Activated naive CD8-positive, alpha-beta T cell treated with anti-CD3 and anti-CD28 coated beads for 36 hours (primary cell): ENCODE measurements at places on chromosomes 2 and 18.

DNA sequence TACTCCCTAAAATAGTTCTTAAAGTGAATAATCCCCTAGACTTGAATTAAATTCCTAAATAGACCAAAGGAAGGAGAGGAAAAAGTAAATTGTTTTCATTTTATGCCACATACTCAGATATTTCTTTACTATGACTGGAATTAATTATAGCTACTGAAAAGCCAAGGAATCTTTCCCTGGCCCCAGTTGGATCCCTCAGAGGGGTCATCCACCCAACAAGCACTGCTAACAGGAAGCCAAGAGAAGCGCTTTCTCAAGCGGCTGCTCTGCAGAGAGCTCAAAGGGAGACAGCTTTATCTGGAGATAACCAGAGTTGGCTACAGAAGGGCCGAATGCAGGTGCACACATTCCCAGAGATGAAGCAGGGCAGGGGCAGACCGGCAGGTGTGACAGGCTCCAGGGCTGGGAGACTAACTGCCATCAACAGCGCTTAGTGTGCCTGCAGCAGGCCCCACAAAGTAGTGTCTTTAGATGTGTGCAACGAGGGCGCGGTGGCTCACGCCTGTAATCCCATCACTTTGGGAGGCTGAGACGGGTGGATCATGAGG lies 51.1 kb downstream of the POLR1A start:
- no peak for DNase-seq

- no peak for DNase-seq
These were observed 159.3 kb downstream of the CYRIA start for GRCh38 chr2:16506366-16506765.

- no peak for DNase-seq
These were observed 157.4 kb upstream of the RGPD4 start for GRCh38 chr2:107669335-107669734.

DNA sequence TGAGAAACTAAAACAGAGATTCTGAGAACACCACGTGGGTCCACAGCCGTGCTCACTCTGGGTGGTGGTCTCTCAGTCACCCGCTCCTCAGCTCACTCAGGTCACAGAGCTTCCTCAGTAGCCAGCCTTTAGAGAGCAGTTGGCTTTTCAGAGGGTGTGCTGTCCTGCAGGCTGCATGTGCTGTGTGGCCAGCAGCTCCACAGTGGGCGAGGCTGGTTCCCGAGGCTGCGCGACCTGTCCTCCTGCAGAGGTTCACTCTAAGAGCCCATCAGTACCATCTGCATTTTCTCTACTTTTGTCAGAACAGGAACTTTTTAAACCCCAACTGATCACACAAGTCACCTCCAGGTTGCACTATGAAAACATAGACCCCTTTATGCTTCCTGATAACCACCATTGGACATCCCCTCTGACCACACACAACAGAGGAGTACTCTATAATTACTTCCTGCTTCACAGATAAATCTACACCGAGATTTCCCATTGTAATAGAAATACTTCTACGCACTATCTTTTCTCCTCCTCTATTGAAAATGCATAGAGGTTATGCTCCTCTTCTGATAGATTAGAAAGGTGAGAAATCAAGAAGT lies 93.1 kb downstream of the GYPC start:
- no peak for DNase-seq

DNA sequence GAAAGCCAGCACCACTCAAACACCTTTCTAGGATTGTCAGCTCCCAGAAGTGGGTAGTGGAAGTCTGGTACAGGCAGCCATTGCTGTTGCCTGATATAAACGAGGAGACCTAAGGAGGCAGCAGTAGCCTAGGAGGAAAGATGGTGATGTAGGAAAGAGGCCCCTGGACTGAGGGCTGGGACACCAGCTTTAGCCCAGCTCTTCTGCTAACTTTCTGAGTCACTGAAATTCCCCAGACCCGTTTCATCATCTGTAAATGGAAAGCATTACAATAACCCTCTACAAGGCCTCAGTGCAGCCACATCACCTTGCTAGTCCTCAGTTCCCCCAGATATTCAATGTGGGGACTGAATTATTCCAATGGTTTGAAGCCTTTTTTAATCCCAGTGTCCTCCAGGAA lies 336.5 kb downstream of the TNS1 start:
- DNase-seq = peak; percentile 26

- DNase-seq = no peak
These were observed 13.5 kb upstream of the TWSG1 start for GRCh38 chr18:9321017-9321452.

DNA sequence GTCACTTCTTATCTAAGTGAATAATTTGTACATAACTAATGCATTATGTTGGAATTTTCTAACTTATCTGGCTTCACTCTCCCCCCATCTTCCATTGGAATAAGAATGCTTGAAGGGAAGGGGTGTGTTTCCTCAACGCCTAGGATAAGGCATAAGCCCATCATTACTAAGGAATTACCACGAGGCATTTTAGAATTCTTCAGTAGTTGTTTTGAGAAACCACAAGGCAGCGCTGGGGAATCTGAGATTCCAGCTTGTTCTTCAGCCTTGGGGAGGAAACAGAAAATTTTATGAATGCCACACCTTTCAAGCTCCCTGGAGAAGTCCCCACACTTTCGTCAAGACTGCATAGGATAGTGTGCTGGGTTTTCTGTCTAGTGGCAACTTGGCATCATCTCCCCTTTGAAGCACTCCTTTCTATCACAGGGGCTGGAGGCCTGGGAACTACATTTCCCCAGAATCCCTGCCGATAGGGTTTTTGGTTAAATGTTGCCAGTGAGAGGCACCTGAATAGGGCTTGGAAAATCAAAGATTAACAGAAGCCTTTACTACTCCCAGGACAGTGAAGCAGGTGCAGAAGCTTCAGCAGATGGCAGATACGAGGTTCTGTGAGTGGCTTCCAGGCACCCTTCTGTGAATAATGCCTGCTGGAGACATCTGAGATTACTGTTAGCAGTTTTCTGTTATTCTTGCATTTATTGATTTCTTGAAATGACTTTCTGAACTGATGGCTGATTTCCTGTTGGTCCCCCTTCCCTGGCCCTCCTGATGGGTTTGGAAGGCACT lies 192.7 kb upstream of the REV1 start:
- DNase-seq = no peak

- no peak for DNase-seq
These were observed 35.0 kb upstream of the GLI2 start for GRCh38 chr2:120700659-120701058.

DNA sequence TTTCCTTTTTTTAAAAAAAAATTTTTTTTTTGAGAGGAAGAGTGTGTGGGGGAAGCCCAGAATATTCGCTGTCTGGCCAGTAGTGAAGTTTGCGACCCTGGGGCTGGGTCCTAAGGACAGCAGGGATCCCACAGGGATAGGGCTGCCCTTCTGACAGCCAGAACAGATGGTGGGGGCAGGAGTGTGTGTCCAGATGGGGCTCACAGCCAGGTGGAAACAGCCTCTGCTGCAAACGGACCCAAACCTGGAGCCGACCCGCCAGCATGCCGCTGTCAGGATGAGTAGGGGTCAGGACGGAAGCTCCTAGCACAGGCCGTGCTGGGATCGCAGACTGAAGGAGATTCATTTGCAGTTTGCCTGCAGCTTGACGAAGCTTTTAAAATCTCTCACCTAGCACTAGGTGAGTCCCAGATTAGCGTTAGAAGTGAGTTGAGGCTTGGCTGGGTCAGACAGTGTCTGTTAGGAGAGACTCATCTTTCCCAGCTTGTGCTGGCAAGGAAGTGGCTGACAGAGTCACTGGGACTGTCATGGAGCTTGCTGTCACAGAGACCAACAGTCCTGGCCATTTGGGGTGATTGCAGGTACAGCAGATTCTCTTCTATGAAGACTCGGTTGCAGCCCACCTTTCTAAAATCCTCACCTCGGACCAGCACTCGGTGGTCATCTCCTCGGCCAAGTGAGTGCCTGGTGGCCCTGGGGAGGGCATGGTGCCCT lies 93.4 kb downstream of the DGKD start:
- DNase-seq = no peak

- DNase-seq = no peak
These were observed 2.8 kb downstream of the CPS1 start for GRCh38 chr2:210559182-210559581.

DNA sequence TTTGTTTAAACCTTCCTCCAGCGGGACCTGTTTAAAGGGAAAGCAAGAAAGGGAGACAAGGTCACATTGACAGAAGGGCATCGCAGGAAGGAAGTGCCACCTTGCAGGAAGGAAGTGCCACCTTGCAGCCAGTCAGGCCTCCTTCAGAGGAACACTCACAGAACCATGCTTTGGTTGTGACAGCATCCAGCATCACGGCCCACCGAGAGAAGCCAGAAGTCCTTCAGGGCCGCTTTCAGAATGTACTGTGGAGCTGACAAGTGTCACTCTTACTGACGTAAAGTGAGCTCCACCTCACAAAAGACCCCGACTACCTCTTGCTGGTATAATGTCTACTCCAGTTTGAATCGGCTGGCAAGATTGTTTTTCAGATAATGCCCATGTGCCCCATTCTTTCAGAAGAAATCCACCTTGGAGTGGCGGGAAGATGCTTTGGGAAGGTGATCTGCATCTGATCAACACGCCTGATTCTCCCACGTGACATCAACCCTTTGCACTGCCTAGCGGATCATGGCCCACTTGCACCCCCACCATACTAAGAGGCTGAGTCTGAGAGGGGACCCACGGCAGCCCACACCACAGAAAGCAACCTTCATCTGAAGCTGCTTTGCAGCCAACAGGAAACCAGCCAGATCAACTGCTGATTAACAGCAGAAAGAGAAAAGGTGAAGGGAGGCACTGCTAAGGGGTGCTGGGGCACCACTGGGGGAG lies 99.8 kb downstream of the UXS1 start:
- DNase-seq = peak; percentile 36

- no peak for DNase-seq
These were observed 37.4 kb downstream of the EPAS1 start for GRCh38 chr2:46334389-46335271.

- DNase-seq = no peak
These were observed 785.0 kb downstream of the CNTNAP5 start for GRCh38 chr2:124810132-124810531.

DNA sequence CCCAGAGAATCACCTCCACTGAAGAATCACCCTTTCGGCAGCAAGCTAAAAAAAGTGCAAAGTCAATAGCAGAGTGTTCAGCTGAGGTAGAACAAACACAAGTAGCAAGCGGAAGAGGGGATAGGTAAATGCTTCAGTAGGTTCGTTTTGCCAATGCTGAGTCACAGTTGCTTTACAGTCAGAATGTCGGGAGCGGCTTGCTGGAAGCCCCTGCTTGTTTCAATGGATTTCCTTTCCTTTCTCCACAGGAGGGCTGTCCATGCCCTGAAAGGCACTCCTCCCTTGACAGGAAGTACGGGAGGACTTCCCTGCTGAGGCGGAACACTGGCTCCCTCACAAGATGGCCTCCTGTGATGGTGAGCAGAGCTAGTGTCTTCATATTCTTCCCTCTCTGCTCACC lies 146.2 kb upstream of the LYPD1 start:
- no peak for DNase-seq

DNA sequence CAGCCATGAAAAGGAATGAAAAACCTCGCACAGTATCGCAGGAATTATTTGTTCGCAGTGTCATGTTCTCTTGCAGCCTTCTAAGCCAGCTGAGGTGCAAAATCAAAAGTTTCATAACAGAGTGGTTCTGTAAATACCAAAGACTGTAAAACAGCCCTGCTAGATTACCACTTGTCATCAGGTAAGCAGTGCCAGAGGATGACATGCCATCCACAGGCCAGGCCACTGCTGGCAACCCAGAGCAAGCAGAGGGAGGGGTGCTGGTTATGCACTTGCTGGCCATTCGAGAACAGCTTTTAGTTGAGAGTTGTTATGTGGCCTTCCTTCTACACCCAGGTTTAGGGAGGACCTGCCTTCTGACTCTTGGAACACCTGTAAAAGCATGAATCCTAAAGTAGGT lies 114.3 kb upstream of the MGAT5 start:
- DNase-seq = no peak

DNA sequence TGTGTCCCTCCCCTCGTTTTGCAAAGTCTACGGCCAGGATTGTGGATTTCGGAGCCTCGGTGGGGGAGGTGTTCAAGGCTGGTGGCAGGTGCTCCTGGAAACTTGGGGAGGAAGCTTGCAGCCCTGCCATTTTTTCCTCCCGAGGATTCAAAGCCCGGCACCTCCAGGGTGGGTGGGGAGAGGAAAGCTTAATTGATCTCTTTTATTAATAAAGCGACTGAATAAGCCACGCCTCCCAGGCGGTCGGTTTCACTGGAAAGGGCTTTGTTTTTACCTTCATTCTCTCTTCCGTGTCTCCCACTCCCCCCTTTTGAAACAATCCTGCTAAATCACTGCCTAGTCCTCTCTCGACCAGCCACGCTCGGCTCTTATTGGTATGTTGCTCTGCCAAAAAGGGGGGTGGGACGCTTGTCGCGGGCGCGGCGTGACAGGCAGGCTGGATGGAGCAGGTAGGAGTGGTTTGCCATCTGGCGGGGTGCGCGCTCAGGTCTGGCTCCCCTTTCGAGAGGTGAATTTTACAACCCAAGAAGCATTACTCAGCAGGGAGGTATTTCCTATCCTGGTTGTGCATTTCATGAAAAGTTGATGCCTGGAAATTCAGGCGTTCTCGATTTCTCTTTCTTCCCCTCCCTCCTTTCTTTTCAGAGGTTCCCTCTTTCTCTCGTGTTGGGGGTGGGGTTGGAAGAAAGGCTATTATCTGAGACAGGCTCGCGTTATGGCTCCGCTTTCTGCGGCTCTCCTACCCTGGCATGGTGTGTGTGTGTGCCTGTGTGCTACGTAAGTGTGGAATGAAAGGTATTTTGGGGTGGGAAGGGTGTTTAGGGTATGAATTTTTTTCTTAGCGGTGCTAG lies 1.4 kb downstream of the NEDD4L start:
- peak; percentile 48 for DNase-seq
